Effector CD4-positive, alpha-beta T cell (primary cell): ENCODE measurements at places on chromosomes 5 and 9.

DNA sequence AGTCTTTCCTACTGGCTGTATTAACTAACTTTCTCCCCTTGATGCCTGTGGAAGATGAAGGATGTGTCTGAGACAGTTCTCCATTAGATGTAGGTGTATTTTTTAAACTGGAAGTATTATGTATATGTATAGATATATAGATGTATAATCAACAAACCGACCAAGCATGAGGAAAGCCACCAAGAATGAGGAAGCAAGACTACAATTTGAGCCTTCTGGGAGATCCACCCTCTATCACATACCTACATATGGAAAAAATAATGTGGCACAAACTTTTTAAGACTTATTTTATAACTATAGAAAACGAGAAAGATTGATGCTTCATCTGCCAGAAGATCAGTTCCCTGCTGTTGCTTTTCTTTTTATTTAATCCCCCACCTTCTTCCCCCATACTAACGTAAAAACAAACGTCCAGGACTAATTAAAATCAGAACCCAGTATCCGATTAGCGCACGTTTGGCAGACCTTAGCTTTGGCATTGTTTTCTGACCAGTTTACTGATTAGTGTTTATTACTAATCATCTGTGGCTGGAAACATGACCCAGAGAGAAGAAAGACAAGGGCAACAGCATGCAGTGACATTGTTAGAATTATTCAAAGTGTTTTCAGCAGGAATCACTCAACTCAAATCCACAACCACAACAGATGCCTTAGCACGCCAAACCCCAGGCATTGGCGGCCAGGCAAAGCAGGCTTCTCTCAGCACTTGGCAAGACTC is 490.2 kb downstream of the EBF1 start:
- DNase-seq = no peak

GRCh38 chr5:2194236-2194555 is 311.5 kb upstream of the IRX4 start:
- no peak for DNase-seq

DNA sequence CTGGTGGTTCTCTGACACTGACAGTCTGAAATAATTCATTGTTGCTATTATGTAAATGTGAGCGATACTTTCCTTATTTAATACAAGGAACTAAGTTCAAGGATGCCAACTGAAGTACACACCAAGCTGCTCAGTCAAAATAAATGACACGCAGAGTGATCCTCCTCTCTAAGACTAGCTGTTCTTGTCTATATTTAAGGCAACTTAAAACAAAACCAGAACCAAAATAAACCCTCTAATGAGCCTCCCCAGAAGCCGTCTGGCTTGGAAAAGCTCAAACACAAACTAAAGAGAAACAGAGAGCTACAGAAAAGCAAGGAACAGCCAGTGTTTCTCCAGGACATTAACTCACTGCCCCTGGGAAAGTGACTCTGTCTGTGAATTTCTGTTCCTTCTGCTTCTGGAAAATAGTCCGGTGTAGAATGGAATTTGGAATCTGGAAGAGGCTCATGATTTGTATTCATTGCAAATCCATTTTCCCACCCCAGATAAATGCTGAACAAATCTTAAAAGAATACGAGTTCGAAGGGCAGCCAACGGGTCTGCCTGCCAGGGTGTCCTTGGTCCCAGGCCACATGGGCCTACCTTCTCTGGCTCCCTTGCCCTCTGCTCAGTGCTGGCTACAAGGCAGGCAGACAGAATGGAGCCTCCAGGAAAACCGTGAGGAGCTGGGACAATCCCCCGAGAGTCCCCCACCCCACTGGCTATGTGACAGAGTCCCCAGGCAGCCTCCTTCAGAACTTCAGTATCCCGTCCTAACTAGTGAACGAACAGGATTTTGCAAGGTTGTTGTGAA is 14.8 kb downstream of the GGTA1 start:
- DNase-seq = no peak

- DNase-seq = no peak
Measured at GRCh38 chr9:18185196-18185595, 288.8 kb upstream of the ADAMTSL1 start.

- DNase-seq = no peak
Measured at GRCh38 chr5:90982576-90982975, 400.5 kb downstream of the ARRDC3 start.

DNA sequence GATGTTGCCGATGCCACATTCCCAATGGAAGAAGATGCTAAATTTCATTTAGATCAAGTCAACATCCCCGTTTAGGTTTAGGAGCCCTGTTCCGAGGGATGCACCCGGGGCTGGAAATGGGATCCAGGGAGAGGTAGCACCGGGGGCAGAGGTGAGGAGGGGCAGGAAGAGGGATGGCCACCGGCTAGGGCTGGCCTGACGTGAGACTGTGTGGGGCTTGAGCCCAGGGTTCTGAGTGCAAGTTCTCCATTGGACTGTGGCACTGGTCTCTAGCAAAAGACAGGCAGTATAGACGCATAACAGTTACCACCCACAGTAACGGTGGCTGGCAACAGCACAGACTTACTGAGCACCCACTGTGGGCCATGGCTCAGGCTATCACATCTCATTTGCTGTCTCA is 209.0 kb upstream of the MVB12B start:
- no peak for DNase-seq

DNA sequence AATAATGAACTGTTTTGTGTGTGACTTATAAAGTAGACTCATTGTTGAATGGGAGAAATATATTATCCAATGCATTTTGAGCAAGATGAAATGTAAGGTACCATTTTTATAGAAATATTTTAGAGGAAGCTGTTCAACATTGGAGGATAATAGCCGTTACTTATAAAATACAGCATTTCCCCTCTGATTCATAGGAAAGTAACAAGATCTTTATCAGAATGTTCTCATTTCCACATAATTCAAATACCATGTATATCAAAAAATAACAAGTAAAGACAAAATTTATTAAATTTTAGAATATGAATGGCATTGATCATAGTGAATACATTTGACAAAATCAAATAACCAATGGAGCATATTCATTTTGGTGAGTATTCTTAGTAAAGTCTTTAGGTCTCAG is 346.7 kb upstream of the PTGER4 start:
- no peak for DNase-seq

GRCh38 chr5:88251048-88251711 is 17.5 kb downstream of the TMEM161B start:
- no peak for DNase-seq

- no peak for DNase-seq
Measured at GRCh38 chr9:124858330-124859046, 3.3 kb downstream of the RPL35 start.

GRCh38 chr5:157718519-157718918 is 12.7 kb upstream of the THG1L start:
- DNase-seq = no peak

DNA sequence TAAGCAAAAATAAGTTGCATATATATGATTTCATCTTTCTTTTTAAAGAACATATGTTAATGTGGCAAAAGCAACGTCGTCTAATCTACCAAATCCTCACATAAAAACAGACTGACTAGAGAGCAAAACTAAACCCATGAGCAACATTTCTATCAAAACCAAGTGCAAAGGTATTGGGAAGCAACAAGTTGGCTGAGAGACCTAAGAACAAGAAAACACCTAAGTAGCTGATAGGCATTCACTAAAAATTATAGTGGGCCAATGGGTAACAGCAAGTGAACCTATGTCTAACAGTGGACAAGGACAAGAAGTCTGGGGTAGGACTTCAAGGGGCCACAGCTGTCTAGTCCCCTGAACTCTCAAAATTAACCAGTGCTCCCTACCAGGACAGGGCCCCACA is 130.1 kb downstream of the SIL1 start:
- no peak for DNase-seq

DNA sequence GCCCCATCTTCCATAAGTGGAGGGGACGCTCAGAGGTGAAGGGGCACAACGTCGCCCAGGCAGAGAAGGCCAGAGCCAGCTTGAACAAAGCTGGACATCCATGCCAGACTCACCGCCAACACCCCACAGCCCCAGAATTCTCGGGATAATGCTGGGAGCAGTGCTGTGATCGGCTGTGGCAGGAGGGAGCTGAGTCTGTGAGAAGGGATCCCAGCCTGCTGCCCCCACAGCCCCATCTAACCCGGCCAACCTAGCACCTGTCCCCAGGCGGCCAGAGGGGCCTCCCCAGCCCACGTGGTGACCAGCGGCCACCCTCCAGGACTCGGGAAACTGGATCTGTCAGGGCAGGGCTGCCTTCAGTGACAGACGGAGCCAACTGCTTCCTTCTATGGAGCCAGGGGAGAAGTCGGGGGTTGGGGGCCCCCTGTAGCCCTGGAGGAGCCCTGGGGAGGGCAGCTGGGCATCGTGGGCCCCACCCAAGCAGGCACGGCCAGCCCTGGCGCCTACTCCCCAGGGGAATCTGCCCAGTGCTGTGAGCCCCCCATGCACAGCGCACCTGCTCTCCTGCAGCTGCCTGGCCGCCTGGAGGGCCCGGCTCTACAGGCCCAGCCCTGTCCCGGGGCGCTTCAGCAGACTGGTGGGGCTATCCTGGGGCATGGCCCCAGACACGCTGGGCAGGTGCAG is 6.0 kb downstream of the BRD3 start:
- no peak for DNase-seq

DNA sequence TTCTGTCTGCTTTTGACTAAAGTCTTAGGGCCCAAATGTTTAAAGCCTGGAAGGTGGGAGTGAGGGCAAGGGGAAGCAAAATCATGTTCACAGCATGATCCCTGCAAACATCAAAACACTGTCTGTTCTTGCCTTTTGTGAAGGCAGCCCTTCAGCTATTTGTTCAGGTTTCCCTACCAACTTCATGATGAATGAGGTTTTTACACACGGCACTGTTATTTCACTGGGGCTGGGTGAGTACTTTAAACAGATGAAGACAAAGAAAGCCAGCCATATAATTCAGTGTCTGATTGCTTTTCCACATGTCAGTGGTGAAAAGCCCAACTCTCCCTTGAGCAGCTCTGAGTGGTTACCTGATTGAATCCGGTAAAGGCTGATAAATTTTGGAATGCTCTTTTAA is 224.7 kb upstream of the GRAMD2B start:
- DNase-seq = no peak

GRCh38 chr5:64341340-64341739 is 164.5 kb upstream of the RGS7BP start:
- no peak for DNase-seq

DNA sequence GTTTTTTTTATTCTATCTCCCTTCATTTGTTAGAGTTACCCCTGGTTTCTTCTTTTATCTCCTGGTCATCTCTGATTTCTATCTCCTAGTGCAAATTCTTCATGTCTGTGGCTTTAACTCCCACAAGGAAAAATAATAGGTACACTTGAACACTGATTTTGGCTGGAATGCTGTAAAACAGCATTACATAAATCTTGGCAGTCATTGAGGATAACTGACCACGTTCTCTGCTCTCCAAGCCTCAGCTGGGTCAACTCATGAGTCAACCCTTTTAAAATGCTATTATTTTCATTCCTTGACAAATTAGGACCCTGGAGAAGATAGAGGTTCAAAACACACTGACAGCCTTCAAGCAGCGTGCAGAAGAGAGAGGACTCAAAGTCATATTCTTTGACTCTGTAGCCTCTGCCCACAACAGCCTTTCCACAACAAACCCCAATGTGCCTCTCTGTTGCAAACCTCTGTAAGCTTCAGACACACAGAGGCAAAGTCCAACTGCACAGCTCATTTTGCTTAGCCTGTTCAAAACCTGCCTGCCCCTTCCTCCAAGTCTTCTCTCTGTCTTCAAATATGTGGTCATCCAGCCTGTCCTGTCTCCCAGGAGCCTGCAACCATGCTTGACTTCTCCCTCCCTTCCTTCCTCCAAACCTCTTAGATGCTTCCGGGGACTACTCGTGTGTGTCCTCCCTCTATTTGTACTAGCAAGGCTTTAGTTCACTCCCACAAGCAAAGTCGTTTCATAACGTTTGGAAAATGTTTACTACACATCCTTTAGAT is 398.4 kb downstream of the MED10 start:
- DNase-seq = no peak
